ENCODE measurements at places on chromosomes 13 and 19.

GRCh38 chr19:7982103-7982502, 23.3 kb downstream of the ELAVL1 start:
- DNase-seq, result no peak

- DNase-seq, result no peak
Observed at GRCh38 chr19:41411968-41412265, 14.3 kb downstream of the BCKDHA start.

- DNase-seq, result no peak
Observed at GRCh38 chr13:33110386-33110712, 94.1 kb downstream of the KL start.

DNA sequence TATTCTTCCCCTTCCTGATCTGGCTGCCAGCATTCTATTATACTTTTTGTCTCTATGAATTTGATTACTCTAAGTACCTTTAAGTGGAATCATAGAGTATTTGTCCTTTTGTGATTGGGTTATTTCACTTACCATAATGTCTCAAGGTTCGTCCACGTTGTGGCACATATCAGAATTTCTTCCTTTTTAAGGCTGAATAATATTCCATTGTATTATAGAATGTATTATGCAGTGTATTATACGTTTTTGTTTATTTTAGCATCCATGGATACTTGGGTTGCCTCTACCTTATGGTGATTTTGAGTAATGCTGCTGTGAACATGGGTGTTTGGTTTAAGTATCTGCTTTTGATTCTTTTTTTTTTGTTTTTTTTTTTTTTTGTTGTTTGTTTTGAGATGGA, 19.3 kb downstream of the URI1 start:
- no peak for DNase-seq

DNA sequence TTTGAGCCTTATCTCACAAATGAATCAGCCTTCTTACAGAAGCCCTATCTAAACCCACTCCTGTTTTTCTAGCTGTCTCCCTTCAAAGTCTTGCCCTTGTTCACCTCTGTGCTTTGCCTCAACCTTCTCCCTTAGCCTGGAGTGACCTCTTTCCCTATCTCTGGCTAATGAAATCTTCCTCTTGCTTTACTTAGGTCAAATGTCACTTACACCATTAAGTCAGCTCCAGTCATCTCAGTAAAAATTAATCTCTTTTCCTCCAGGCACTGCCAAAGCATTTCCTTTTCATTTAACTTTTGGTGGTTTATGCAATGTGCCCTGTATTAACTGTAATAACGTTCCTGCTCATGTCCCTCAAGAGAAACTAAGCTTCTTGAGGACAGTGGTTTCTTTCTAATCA, 596.5 kb upstream of the MIR17HG start:
- no peak for DNase-seq

GRCh38 chr19:16216744-16217670, 19.3 kb downstream of the AP1M1 start:
- DNase-seq, result no peak

DNA sequence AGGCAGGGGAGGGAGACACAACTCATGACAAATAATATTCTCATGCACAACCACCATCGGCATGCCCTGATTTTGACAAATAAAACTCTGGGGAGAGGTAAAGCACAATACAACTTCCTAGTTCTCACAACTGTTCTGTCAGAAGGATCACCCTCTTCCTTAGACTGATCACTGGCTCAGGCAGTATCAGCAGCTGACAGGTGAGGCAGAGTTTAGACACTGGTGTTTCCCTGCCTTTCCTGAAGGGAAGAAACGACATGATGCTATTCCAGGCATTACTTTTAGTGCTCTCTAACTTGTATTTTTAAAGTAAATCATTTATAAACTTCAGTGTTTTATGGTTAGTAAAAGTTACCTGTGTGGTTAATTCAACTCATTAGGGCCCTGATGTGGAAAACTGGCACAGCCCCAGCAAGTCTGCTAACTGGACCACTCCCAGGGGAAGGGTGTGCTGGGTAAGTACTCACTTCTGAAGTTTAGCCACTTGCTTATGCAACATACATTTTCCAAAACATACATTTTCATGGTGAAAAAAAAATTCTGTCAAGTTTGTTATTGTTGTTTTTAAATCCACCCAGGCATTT, 82.8 kb downstream of the CRYL1 start:
- DNase-seq, result no peak

- DNase-seq, result no peak
Observed at GRCh38 chr13:48446464-48446863, 33.6 kb upstream of the LPAR6 start.

DNA sequence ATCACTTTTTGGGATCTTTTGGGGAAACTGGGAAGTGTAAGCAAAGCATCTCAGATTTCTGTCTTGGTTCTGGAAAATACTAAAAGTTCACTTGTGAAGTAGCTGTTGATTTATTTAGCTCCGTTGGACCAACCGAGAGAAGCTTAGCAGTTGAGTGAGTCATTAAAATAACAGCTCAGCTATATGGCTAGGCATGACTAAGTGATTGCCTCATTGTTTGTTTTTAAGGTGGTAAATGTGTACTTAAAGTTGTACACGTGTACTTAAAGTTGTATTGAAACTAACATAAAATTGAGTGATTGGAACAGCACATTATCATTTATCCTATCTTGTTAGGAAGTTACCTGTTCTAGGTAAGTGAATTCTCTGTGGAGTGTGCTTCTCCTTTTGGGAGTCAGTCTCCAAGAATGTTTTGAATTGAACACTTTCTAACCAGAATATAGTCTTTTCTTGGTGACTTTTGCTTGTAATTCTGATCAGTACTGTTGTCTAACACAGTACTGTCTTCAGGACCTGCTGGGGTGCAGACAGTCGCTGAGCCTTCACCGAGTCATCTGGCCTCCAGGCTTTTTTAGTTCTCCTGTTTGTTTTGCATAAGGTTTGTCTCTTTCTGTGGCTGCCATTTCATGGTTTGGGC, 2.9 kb upstream of the DCUN1D2 start:
- DNase-seq, result no peak

DNA sequence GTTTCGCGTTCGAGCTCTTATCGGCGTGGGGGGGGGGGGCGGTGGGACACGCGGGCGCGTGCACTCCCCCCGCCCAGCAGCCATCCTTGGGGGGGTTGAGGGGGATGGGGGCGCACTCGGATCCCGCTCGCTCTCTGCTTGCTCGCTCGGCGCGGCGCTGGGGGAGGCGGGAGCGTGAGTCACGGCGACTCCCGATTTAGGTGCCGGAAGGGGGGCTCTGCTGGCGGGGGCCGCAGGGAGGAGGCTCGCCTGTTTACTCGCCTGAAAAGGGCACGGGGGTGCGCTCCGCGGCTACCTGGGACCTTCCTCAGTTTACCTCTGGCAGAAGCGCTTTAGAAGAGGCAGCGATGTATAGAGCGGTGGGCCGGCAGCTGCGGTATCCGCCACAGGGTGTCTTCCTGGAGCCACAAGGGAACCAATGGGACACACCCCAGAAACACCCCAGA, 1.1 kb upstream of the PDE4A start:
- DNase-seq, result no peak

DNA sequence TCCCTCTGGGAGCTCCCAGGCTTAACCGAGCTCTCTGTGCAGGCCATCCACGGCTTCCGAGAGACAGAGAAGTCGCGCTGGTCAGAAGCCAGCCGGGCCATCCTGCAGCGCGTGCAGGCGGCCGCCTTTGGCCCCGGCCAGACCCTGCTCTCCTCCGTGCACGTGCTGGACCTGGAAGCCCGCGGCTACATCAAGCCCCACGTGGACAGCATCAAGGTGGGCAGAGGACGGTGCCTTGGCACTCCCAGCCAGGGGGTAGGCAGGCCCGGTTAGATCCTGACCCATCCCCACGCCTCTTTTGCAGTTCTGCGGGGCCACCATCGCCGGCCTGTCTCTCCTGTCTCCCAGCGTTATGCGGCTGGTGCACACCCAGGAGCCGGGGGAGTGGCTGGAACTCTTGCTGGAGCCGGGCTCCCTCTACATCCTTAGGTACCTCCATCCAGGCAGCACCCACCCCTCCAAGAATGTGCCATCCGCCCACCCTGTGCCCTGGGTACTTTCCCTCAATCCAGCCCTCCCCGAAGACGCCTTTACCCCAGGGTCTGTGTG, 1.5 kb downstream of the PSPN start:
- DNase-seq, result no peak

DNA sequence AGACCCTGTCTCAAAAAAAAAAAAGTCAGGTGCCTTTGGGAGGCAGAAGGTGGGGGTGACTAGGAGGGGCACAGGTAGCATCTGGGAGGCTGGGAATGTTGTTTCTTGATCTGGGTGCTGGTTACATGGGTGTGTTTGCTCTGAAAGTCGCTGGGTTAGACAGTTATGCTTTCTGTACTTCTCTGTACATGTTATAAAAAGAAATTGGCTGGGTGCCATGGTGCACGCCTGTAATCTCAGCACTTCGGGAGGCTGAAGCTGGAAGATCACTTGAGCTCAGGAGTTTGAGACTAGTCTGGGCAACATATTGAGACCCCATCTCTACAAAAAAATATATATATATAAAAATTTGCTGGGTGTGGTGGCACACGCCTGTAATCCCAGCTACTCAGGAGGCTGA, 15.1 kb downstream of the NOSIP start:
- no peak for DNase-seq

DNA sequence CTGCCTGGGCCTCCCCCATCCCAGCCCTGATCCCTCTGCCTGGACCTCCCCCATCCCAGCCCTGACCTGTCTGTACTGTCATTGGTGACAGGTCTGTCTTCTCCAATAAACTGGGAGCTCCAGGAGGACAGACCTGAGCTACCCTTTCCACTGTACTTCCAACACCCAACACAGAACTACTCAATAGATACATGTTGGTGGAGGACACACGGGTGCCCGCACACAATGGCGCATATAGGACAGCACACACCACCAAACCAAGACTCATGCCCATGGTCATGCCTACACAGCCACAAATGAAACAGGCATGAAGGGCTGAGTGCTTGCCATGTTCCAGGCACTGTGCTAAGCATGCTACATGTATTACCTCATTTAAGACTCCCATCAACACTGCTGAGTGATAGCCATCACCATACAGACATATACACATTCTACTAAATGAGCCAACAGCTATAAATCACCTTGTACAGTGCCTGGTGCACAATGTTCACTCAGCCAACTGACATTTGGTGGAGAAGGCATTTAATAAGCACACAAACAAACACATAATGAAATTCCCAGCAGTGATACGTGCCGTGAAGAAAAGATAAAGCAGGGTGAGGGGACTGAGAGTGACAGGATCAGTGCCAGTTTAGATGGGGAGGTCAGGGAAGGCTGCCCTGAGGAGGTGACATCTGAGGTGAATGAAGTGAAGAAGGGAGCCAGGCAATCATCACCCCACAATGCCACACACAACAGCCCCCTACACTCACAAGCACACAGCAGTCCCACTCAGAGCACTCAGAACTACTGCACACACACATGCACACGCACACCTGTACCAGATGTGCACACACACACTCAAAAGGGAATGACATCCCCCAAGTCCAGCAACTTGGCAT, 857 bp downstream of the POU2F2 start:
- no peak for DNase-seq

Data from neural crest cell (in vitro differentiated cells).